Endothelial cell of coronary artery (primary cell): ENCODE measurements at places on chromosomes 12 and 14. TPM values are rescaled to one million over a fixed set of nuclear protein-coding genes. Genes with fewer than 3 reads are reported as not detected.

FAM186B gene
- 0.09 TPM in 2 replicates for total RNA-seq

KCNC2 gene
- not detected in 2 replicates for total RNA-seq

PMEL gene
- 0.19 and 0.27 TPM in 2 replicates for total RNA-seq

SERPINA9 gene
- 0.09 TPM in 1 of 2 replicates, not detected in the other for total RNA-seq

TAS2R9 gene
- total RNA-seq = 0.09 TPM in 1 of 2 replicates, not detected in the other

KERA gene
- not detected in 2 replicates for total RNA-seq

LDHB gene
- 739 and 748 TPM in 2 replicates for total RNA-seq

THTPA gene
- 7.9 and 15.7 TPM in 2 replicates for total RNA-seq

PDZRN4 gene
- total RNA-seq = not detected in 2 replicates

MAP1LC3B2 gene
- total RNA-seq = 0.18 and 0.19 TPM in 2 replicates

SRRM4 gene
- not detected in 2 replicates for total RNA-seq

SPX gene
- 0.09 TPM in 2 replicates for total RNA-seq

ASB2 gene
- total RNA-seq = 0.18 TPM in 1 of 2 replicates, not detected in the other

RD3L gene
- total RNA-seq = not detected in 2 replicates

DEPDC4 gene
- 0.54 and 0.75 TPM in 2 replicates for total RNA-seq

STON2 gene
- 0.18 TPM in 1 of 2 replicates, not detected in the other for total RNA-seq

PAH gene
- total RNA-seq = not detected in 2 replicates

KRT75 gene
- not detected in 2 replicates for total RNA-seq

TNFAIP2 gene
- 27.3 and 37.9 TPM in 2 replicates for total RNA-seq

LRRC74A gene
- not detected in 2 replicates for total RNA-seq

ISM2 gene
- under 0.01 and 0.09 TPM in 2 replicates for total RNA-seq
